ENCODE measurements at places on chromosomes 2 and 18.
A peak's percentile ranks its signal among the peaks of the same experiment; 100 is the strongest.

- no peak for DNase-seq
Measured at GRCh38 chr2:1812926-1813325, 68.6 kb upstream of the PXDN start.

DNA sequence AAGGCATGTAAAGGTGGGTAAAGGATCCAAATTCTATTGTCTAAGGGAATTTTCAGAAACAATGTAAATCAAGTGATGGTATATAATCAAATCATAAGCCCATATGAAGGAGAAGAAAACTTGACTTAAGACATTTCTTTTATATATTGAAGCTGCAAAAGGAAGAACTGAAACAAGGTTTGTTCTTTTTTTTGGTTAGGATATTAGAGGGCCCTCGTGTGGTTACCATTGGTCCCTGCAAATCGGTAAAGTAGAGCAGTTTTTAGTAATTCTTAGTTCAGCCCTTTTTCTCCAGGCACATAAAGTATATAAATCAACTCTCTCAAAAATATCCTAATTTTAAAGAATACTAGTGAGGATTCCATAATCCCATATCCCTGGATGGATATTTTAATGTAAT, 105.6 kb upstream of the STK17B start:
- no peak for DNase-seq

- DNase-seq = no peak
Measured at GRCh38 chr2:3399829-3400228, 20.3 kb downstream of the TRAPPC12 start.

DNA sequence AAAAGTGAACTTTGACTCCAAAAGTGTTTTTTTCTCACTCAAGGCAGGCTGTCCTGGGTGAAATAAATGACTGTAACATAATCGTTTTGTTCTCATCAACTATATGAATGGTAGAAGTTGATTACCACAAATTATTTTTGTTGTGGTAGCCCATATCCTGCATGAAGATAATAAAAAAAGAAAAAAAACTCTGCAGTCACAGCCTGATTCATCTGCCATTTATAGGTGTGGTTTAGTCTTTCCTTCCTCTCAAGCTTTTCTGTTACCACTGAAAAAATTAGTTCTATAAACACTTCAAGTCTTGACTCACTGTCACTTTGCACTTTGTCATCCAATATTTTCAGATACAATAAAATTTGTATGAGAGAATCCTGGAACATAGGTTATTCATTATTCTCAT, 522.0 kb downstream of the PLCL1 start:
- peak; percentile 46 for DNase-seq

DNA sequence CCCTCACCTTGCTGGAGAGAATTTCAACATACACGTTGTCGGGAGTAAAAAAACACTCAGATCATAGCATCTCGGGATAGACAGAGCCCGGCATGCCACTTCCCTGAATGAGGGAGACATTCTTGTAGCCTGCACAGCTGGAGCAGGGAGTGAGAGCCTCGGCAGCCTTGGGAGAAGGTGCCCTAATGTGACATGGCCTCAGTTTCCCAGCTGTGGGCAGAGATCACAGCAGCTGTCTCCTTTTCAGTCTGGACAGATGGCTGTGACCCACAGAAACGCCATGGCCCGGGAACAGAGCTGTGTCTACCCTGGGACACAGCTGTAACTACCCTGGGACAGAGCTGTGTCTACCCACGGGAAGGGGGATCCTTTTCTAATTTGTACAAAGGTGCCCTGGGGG, 55.9 kb downstream of the HS1BP3 start:
- no peak for DNase-seq

DNA sequence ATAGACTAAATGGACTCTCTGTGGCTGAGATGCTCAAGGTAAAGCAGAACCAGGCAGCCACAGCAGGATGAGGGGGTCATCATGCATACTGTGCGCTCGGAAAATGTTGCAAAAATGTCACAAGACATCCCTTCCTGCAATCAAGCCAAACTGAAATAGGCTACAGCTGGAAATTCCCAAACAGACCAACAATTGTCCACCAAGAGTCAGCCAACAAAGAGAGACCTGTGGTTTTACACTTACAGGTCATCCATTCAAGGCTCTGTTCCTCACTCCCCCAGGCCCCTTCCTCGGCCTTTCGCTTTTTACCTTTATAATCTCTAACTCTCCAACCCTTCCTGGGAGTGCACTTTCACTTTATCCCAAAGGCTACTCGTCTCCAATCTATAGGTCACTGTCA, 1066.9 kb downstream of the TSN start:
- DNase-seq = no peak

DNA sequence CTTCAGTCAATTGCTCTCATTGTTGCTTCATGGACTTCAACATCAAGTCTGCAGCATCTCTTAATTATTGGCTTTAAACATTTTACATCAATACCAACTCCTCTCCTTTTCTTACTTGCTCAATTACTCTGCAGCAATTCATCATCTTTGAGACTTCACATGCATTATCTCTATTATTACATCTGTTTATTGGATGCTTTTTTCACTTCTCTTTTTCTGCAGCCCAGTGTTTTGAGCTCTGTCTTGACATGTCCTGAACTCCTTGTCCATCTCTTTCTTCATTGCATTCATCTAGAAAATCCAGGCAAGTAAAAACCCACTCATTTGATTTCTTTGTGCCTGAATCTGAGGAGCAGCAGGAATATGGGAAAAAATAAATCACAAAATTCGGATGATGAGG, 647.9 kb downstream of the PLCL1 start:
- no peak for DNase-seq

DNA sequence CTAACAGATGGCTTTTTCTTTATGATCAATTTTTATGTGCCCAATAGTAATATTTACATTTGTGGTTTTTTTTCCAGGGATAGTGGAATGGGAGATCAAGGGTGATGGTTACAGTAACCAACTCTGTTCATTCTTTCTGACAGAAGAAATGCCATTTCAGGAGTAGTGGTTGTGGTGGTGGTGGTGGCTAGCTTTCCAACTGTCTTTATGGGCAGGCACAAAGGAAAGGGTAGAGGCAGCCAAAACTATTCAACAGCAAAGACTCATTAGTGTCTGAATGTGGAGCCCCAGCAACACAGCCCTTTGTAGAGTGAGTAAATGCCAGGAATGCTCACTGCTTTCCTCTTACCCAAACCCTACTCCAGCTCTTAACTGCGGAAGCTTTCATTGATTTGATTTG, 227.7 kb downstream of the RND3 start:
- DNase-seq = no peak

GRCh38 chr2:170695521-170696410, 19.4 kb upstream of the SP5 start:
- no peak for DNase-seq

DNA sequence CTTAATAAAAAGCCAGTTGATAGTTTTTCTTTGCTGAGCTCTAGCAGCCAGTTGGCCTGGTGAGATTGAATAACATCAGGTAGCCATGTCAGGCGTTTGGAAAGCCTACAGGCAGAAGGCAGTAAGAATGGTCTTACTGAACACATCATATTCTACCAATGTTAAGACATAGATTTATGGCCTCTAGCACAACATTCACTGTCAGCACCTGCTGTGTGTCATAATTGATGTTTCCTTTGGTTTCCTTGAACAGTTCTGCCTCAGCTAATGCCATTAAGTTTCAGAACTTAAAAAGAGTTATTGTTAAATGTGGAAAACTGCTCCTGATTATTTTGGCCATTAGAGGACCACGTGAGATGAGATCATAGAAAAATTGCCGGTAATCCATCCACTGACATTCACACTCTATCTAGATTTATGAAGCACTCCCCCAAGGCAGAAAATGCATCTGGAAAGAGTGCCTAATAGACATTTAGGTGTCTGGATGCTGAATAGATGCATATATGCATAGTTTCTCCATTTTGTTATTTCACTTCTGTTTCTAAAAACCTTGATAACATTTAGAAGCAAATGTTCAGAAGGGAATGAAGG, 434.7 kb downstream of the PTPRM start:
- no peak for DNase-seq

GRCh38 chr2:147108548-147108947, 736.3 kb upstream of the ACVR2A start:
- no peak for DNase-seq

- DNase-seq = no peak
Measured at GRCh38 chr18:76322686-76323085, 172.4 kb downstream of the ZNF516 start.

DNA sequence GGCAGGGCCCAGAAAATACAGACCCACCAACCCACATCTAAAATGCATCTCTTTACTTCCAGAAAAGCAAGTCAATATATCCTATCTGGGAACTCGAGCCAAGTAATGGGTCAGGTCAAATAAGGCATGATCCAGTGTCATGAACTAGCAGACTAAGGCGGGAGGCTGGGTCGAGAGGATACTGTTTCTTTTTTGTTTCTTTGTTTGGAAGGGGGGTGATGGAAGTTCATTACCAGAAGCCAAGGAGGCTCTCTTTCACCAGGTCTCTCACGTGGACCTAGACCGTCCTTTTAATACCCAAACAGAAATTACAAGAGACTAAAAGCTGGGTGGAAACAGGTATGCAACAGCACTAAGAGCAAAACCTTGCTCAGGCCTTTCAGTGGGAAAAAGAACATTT, 108.3 kb downstream of the HDAC4 start:
- no peak for DNase-seq

DNA sequence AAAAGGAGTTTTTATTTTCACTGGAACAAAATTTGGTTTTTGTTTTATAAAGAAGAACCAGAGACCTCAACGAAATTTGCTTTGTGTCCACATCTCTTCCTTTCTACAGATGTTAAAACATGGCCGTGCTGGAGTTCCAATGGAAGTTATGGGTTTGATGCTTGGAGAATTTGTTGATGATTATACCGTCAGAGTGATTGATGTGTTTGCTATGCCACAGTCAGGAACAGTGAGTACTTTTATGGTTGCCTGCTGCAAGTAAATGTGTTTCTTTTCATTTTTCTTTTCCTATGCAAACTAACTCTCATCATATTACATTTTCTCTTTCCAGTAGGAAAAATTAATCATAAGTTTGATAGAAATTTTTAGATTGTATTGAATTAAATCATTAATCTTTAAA, 48.4 kb upstream of the TBR1 start:
- DNase-seq = no peak

- DNase-seq = no peak
Measured at GRCh38 chr2:19003554-19003953, 354.9 kb downstream of the OSR1 start.

- DNase-seq = no peak
Measured at GRCh38 chr2:73072129-73072395, 550 bp upstream of the SFXN5 start.

GRCh38 chr2:74537140-74537539, 7.4 kb downstream of the HTRA2 start:
- no peak for DNase-seq

GRCh38 chr2:16393500-16394071, 272.0 kb downstream of the CYRIA start:
- DNase-seq = no peak

- DNase-seq = no peak
Measured at GRCh38 chr2:220040346-220040745, 412.9 kb downstream of the SLC4A3 start.

- DNase-seq = no peak
Measured at GRCh38 chr2:176106581-176107539, at the start of gene HOXD11. TSS of gene HOXD11 (plus strand) at chr2:176107280. CDS start at chr2:176107356, 76 bp downstream.

Data from CD8-positive, alpha-beta memory T cell (primary cell).